ENCODE measurements at places on chromosomes 12 and 14.

DNA sequence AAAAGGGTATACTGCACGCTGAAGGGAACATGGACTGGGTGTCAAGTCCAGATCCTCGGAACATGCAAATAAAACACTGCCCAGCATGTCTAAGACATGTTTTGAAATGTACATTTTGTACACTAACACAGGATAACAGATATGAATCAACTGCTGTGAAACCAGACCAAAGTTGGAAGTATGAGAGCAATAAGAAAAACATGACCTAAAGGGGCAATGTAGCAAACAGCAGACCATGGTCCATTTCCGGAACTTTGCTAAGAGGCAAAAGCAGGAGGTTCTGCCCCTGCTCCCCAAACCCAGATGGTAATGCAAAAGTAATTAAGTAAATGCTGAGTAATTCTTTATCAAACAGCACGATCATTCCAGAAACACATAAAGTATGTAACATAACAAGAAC, 125.2 kb downstream of the SLC25A21 start:
- DNase-seq: no peak

DNA sequence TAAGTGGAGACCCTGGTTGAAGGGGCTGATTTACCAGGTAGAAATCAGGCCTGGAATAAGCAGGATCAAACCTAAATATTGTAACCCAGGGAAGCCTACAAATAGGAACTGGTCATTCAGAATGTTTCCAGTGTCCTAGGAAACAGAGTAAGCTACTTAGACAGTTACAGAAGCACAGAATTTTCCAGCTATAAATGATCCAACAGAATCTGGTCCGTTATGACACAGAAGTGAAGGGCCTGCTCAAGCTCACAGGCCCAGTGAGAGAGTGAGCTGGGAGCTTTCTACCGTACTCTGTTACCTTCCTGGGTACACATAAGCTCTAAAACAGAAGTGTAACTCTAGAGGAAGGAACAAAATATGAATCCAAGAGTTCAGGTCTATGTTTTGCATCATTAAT, 119.1 kb downstream of the TTC7B start:
- DNase-seq: no peak

DNA sequence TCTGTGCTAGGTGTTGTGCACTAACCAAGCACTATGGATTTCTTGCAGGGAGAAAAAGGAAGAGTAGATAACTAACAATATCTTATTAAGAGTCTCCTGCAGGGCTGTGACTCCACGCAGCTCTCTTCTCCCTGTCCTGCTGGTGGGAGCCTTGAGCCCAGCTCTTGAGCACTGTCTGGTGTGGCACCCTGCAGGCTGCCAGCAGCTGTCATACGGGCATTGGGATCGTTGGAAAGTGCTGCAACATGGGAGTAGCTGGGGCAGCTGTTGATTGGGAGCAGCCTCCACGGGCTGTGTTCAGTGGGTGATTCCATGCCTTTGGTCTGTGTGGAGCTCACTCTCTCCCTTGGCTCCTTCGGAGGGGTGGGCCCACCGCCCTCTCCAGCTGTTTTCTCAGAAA, 125.3 kb downstream of the FBXL14 start:
- no peak for DNase-seq

DNA sequence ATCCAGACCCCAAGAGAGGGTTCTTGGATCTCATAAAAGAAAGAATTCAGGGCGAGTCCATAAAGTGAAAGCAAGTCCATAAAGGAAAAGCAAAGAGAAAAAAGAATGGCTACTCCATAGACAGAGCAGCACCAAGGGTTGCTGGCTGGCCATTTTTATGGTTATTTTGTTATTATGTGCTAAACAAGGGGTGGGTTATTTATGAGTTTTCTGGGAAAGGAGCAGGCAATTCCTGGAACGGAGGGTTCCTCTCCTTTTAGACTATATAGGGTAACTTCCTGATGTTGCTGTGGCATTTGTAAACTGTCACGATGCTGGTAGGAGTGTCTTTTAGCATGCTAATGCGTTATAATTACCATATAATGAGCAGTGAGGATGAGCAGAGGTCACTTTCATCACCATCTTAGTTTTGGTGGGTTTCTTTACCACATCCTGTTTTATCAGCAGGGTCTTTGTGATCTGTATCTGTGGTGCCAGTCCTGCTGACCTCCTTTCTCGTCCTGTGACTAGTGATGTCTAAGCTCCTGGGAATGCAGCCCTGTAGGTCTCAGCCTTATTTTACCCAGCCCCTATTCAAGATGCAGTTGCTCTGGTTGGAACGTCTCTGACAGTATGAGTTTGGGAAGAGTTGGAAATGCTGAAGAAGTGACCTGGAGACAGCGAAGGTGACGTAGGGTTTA, 100.5 kb downstream of the ZNF664 start:
- DNase-seq: no peak

DNA sequence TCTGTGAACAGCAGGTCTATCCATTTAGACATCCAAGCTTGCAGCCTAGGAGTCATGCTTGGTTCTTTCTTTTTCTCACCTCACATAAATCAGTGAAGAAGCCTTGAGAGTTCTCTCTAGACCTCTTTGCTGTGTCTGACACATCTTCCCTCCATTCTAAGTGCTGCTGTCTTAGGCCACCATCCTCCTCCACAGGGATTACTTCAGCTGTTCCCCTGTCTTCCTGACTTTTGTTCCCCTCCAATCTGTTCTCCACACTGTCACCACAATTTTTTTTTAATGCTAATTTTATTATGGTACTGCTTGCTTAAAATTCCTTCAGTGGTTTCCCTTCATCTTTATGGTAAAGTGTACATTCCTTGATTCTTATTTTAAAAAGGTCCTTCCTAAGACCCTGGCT, 71.8 kb downstream of the DERA start:
- no peak for DNase-seq

GRCh38 chr14:86027144-86027543, 497.2 kb downstream of the FLRT2 start:
- no peak for DNase-seq

- DNase-seq: no peak
Measured at GRCh38 chr12:54427106-54427505, 8.0 kb upstream of the ITGA5 start.

DNA sequence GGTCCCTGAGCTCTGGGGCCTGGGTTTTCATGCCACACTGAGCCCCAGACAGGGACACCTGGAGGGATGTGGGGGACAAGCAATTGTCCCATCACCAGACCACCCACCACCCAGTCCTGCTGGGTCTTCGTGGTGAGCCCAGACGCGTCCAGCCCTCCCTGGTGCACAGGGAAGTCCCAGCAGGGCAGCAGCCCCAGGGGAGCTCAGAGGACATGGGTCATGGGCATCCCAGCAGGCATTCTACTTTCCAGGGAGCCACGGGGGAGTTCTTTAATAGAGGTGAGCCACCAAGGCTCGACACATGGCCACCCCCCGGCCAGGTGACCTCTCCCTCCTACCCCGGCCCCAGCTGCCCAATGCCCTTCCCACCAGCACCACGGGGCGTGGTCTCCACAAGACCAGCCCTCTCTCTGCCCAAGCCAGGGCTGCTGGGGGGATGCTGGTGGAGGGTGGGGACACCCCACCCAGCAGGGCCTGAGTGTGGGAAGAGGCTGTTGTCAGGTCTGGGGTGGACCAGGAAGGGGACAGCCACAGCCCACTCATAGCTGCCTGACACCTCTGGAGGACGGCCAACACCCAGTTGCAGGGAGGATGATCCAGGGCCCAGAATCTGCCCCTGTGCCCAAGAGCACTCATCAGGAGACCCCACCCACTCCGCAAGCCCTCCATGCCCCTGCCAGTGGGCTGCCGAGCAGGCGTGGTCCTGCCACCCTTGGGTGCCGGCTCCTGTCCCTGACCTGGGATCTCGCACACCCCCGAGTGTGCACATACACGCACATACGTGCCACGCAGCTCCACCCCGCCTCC, 14.1 kb downstream of the AKT1 start:
- no peak for DNase-seq

- DNase-seq: no peak
Measured at GRCh38 chr12:56087220-56087619, 7.3 kb downstream of the ERBB3 start.

Data from activated CD4-positive, alpha-beta T cell treated with anti-CD3 and anti-CD28 coated beads, Interleukin-2, amount 50 U/mL, for 24 hours (primary cell).